ENCODE measurements at places on chromosomes 3 and 15. TPM values are rescaled to one million over a fixed set of nuclear protein-coding genes. Genes with fewer than 3 reads are reported as not detected.

The TMEM40 gene
- total RNA-seq = not detected

The SAMD7 gene
- not detected for total RNA-seq

The MYO5C gene
- 9.8 TPM for total RNA-seq

The ZNF774 gene
- total RNA-seq = 0.90 TPM

The GPR27 gene
- total RNA-seq = 3.0 TPM

The EIF4E3 gene
- total RNA-seq = 23.8 TPM

The HTR3E gene
- not detected for total RNA-seq

GRCh38 chr15:99059010-99059981 is 45.6 kb upstream of the SYNM start:
- peak; percentile 68 for DNase-seq

- DNase-seq = no peak
Observed at GRCh38 chr15:47812470-47812999, 95.2 kb downstream of the SEMA6D start.

DNA sequence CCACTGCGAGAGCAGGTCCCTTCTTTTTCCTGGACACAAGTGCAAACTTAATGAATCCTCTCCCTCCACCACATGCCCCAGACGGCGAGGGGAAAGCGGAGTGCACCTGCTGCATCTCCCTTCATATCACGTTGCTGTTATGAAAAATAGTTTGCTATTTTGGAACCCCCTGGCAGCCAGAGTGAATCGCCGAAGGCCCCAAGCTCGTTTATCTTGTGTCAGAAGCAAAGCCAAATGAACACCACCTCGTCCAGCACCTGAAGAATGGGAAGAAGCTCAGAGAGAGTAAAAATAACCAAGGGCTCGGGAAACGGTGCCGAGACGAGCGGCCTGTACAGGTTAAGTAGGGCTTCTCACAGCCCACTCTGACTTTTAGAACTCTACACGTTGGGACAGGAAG is 394.6 kb upstream of the RORA start:
- no peak for DNase-seq

- no peak for DNase-seq
Observed at GRCh38 chr15:58528188-58528870, 96.5 kb downstream of the LIPC start.

DNA sequence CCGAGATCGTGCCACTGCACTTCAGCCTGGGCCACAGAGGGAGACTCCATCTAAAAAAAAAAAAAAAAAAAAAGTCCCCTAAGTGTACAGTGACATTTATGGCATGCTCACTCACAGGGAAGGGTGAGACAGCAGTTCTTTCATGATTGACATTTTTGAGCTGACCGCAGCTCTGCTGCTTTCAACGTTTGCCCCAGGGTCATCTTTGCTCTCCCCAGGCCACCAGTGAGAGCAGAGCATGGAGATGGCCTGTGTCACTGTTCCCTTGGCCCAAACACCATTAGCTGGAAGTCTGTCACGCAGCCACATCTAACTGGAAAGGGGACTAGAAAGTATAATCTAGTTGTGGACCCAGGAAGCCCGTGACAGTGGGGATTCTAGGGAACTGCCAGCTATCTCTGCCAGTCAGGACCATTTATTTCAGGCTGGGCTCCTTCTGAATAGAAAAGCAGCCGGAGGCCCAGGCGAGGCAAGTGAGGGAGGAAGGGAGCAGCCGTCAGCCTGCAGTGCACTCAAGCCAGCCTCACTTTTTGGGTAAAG is 193.4 kb upstream of the HES1 start:
- no peak for DNase-seq

- no peak for DNase-seq
Observed at GRCh38 chr15:55681631-55682030, 61.3 kb downstream of the PRTG start.

GRCh38 chr3:125080077-125080476 is 24.3 kb upstream of the HEG1 start:
- DNase-seq = no peak

DNA sequence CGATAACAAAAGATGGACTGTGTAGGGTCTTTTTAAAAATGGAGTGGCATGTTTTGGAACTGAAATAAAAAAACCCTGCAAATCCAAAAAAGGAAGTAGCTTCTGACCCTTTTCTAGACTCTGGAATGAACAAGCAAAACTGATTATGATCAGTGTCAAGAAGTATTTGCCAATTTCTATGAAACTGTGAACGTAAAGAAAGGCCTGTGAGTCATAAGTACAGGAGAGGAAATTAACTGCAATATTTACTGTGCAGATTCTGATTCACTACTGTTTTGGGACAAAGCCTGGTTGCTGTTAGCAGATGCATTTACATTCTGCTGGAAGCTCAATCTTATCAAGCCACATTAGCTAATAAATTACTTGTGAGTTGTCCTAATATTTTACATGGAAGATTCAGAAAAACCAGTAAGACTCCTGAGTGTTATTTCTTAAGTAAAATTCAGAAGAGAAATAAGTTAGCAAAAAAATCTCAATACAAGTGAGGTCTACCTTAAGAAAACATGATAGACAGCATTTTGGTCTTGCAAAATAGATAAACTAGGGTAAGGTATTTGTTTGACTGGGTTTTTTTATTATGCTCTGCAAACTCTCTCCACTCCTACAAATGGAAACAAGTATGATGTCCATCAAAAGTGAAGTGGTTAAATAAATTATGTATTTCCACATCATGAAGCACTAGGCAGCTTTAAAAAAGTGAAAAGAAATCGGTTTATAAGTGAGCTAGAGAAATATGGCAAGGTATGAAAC is 90.2 kb upstream of the LMOD3 start:
- no peak for DNase-seq

- no peak for DNase-seq
Observed at GRCh38 chr3:5162102-5162501, 25.4 kb upstream of the EDEM1 start.

DNA sequence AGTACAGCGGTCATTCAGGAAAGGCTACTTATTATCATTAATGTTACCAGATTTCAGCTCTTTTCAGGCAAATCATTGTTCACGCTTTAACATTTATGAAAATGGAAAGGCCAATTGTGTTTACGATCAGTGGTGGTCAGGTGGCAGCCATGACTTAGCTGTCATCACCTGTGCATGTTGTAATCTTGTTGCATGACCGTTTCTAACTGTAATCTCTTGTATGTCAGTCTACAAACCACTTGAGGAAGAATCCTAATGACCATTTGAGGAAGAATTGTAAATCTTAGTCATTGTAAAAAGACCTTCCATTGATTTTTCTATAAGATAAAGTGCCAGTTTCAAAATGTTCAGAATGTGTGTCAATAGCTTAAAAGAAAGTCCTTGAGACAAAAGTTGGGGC is 100.4 kb downstream of the SERPINI1 start:
- DNase-seq = no peak

- no peak for DNase-seq
Observed at GRCh38 chr15:79494963-79495755, 63.0 kb downstream of the MINAR1 start.

DNA sequence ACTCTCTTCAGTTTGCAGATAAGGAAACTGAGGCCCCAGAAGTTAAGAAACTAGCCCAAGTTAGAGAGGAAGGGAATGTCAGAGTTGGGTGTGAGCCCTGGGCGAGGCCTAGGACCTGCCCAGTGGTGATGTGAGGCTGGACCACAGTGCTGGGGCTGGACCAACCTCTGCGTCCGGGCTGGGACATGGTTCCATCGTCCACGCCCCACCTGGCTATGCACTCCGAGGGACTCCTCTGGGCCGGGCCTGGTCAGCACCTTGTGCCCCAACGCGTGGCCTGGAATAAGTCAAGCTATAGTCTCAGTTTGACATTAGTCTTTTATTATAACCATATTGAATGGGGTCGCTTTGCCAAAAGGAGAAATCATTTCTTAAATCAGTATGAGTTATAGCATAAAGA is 272.1 kb downstream of the PLCL2 start:
- DNase-seq = no peak

- DNase-seq = no peak
Observed at GRCh38 chr15:42918047-42918446, 2.5 kb downstream of the TTBK2 start.

DNA sequence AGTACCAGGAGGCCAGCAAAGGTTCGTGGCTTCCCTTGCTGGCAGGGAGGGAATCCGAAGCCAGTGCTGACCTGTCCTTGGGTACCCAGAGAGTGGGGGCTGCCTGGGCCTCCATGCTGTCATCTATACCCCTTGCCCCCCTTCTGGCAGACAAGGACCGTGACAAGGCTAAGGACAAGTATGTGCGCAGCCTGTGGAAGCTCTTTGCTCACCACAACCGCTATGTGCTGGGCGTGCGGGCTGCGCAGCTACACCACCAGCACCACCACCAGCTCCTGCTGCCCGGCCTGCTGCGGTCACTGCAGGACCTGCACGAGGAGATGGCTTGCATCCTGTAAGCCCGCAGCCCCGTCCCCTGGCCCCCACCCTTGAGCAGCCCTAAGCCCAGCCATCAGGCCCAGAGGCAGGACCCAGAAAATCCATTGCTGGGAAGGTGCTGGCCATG is 2.8 kb downstream of the FES start:
- no peak for DNase-seq

- DNase-seq = no peak
Observed at GRCh38 chr3:70930066-70930465, 617.6 kb upstream of the MDFIC2 start.

- no peak for DNase-seq
Observed at GRCh38 chr3:9951598-9951961, 628 bp downstream of the PRRT3 start.

GRCh38 chr15:45784656-45785055 is 149.8 kb downstream of the SQOR start:
- DNase-seq = no peak

- no peak for DNase-seq
Observed at GRCh38 chr3:50605901-50606326, 5.7 kb downstream of the CISH start.

DNA sequence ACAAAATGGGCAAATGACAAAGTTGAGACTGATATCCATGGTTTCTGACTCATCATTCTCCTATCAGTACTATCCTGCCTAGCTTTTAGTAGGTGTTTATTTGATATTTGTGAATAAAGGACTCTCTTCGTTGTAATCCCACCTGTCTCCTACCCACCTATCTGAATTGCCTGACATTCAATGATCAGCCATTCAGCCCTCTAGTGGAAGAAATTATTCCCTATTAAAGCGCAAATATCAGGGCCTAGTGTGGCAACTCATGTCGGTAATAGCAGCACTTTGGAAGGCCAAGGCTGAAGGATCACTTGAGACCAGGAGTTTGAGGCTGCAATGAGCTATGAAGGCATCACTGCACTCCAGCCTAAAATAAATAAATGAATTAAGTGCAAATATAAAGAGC is 195.7 kb upstream of the SETMAR start:
- no peak for DNase-seq

DNA sequence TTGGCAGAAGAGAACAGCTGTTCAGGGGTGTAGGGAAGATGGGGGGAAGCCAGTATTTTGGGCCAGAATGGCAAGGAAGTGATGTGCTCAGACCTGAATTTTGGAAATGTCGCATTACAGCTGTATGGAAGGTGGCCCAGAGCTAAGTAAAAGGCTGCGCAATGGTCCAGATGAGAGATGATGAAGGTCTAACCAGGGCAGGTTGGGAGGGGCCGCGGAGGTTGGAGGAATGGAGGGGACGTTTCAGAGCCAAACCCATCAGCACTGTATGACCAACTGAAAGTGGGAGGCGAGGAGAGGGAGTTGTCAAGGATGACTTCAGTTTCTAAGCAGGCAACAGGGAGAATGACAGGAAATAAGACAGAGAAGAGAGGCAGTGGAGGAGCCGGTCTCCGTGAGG is 60.8 kb downstream of the ADCY5 start:
- no peak for DNase-seq

- no peak for DNase-seq
Observed at GRCh38 chr15:92494806-92495336, 101.2 kb downstream of the ST8SIA2 start.

- DNase-seq = no peak
Observed at GRCh38 chr15:98894312-98894711, 113.3 kb downstream of the PGPEP1L start.

- no peak for DNase-seq
Observed at GRCh38 chr3:17057321-17057720, 172.6 kb downstream of the PLCL2 start.

DNA sequence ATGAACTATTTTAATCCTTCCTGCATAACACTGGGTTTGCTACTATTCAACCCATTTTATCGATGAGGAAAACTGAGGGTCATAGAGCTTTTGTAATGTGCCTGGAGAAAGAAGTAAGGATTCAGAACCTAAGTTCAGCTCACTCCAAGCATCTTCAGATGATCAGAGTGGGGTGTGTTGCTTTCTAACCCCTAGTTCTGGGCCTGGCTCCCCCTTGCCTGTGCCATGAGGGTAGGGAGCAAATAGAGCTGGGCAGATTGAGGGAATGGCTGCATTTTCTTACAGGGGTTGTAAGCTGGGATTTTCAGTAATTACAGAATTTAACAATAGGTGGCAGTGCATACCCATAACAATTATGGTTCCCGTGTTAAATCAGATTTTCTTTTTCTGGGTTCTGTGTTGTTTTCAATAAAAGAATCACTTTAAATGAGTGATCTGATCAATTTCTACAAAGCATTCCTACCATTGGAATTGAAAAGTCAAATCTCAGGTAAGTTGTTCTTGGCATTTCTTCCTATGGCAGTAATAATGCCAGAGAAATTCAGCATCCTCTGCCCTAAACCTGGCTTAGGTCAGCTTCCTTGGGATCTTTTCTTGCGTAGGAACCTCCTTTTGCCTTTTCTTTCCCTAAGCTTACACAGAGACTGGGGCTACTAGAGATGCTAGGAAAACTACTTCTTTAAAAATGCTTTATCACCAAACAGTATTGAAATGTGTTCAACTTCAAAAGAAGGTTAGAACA is 103.8 kb upstream of the IL12A start:
- no peak for DNase-seq

DNA sequence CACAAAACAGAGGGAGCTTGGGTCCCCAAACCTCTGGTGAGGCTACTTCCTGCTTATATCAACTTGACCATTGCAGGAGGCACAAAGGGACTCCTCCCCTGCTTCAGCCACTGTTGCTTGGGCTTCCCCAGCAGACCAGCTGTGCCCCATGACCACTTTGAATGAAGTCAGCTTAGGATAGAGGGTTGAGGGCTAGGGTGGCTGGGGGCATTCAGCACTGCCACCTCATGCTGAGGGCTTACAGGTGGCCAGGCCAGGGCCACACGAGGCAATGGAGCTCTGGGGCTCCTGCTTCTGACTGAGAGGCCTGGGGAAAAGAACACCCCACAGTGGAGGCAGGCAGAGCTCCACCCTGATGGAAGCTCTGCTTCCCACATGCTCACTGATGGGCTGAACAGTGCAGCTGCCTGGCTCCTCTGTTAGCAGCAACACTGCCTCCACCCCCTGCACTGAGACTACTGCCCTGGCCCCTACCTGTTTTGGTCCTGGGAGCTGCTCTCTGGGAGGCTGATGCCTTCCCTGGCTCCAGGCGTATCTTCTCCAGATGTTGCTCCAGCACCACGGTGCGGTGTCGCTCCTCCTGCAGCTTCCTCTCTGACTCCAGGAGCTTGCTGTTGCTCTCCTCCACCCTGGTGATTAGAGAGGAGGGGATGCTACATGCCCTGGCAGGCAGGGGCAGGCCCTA is 10.2 kb upstream of the HHATL start:
- DNase-seq = no peak

Measured in tibial nerve (tissue), 4 donors.